CD4-positive, alpha-beta T cell treated with Interleukin-12 subunit alpha and Interleukin-12 subunit beta, for 1 hour (primary cell): ENCODE measurements at places on chromosomes 16 and 17.
A peak's percentile ranks its signal among the peaks of the same experiment; 100 is the strongest.

DNA sequence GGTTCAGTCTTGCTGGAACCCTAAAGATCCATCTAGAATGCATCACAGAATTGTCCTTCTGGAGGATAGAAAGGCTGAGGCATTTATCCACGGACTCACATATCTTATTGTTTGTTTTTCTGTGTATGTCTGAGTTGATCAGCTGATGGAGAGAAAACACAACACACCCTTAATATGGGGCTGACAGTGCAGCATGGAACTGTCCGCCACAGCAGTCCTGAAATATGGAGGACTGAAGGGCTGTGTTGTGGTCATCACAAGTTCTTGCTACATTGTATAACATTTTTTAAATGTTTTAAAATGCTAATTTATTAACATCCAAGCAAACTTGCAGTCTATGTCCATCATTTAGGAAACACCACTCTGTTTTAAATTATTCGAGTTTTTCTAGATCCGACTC, 448.9 kb upstream of the ERCC4 start:
- DNase-seq, result no peak

GRCh38 chr16:74627506-74628220, 20.7 kb upstream of the GLG1 start:
- no peak for DNase-seq

- no peak for DNase-seq
These were observed 51.3 kb downstream of the EPN2 start for GRCh38 chr17:19288453-19288852.

DNA sequence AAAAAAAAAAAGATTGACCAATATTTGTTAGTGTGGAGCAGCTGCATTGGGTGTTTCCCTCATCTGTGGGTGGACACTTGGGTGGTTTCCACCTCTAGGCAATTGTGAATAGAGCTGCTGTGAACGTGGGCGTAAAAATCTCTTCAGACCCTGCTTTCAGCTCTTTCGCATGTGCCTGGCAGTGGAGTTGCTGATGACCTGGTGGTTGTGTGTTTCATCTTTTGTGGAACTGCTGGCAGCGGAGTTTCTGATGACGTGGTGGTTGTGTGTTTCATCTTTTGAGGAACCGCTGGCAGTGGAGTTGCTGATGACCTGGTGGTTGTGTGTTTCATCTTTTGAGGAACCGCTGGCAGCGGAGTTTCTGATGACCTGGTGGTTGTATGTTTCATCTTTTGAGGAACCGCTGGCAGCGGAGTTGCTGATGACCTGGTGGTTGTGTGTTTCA, 21.4 kb downstream of the ZC3H18 start:
- DNase-seq, result peak; percentile 13

GRCh38 chr16:16141784-16142396, 81.4 kb downstream of the ABCC6 start:
- DNase-seq, result no peak

GRCh38 chr17:76121932-76122430, 18.4 kb upstream of the EXOC7 start:
- no peak for DNase-seq

- no peak for DNase-seq
These were observed 68.0 kb downstream of the AKAP1 start for GRCh38 chr17:57152967-57153528.

- no peak for DNase-seq
These were observed 25.2 kb upstream of the ERN1 start for GRCh38 chr17:64155129-64155528.

DNA sequence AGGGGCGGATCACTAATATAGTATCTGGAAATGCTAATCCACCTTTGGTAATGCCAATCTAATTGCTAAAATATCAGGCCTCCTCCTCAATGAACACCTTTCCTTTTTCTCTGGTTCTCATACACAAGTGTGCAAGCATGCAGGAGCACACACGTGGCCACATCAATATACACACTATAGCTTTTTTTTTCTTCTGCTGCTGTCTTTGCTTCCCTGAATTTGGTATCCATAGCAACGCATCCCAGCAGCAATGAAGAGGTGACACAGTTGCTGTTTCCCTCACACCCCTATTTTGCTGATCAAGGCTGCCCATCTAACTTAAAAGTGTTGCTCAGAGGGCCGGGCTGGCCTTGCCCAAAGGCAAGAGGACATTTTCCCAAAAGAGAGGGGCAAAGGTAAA, 15.4 kb downstream of the NOG start:
- DNase-seq, result no peak

- no peak for DNase-seq
These were observed 3.6 kb upstream of the TMIGD1 start for GRCh38 chr17:30337393-30337999.

DNA sequence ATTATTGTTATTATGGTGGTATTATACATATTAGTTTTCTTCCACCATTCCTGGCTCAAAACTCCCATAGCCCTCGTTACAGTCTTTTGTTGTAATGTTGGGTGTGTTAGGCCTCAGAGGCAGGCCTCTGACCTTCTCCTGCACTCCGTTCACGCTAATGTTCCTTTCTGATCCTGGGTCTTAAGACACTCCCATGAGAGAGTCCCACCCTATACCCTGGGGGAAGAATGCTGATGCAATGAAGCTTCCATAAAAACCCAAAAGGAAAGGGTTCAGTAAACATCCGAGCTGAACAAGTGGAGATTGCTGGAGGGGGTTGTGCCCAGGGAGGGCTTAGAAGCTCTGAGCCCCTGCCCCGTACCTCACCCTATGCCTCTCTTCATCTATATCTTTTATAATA, 141.3 kb upstream of the NETO2 start:
- DNase-seq, result no peak

- DNase-seq, result no peak
These were observed 60.5 kb downstream of the ADAMTS18 start for GRCh38 chr16:77374384-77374783.

DNA sequence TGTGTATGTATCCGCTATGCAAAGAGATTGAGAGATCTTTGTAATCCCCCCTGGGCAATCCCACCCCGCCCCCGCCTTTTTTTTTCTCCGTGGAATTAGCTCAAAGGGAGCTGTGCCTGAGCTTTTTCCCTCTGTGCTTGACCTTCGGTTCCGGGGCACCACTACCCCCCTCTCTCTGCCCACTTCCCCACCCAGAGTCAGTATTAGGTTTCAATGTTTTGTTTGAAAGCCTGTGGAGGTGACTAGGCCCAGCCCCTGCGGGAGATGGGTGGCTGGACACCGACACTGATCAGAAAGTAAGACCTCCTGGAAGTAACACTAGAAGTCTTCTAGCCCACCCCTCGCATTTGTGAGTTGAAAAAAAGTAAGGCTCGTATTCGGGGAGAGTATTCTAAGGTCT, 7.0 kb downstream of the CBLN1 start:
- no peak for DNase-seq

DNA sequence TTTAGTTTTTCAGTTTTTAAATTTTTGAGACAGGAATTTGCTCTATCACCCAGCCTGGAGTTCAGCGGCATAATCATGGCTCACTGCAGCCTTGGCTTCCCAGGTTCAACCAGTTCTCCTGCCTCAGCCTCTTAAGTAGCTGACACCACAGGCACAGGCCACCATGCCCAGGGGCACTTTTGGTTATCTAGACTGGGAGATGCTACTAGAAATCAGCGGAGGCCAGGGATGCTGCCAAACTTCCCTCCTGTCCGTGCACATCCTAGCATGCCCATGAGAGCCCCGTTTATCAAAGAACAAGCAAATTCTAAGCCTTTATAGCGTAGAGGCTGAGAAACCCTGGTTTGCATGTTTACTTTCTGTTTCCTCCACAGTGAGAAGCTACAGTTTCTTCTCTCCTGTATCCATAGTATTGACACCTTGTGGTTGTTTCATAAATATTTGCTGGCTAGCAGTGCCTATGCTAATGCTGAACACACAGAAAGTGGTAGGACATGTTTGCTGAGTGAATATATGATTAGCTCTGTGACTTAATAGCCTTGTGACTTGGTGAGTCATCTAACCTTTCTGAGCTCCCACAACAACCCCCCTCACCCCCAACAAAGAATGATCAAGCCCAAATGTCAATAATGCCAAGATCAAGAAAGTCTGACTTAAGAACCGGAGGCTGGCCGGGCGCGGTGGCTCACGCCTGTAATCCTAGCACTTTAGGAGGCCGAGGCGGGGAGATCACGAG, 39.2 kb upstream of the MAF start:
- peak; percentile 19 for DNase-seq

DNA sequence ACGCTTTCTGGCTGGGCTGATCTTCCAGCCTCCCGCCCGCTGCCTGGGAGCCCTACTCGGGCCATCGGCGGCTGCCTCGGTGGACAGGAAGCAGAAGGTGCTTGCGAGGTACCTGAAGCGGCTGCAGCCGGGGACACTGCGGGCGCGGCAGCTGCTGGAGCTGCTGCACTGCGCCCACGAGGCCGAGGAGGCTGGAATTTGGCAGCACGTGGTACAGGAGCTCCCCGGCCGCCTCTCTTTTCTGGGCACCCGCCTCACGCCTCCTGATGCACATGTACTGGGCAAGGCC, 30.7 kb downstream of the CIITA start:
- DNase-seq, result no peak

GRCh38 chr16:10728003-10728887, 15.4 kb upstream of the NUBP1 start:
- DNase-seq, result no peak

GRCh38 chr16:27353853-27354252, 40.1 kb downstream of the IL4R start:
- no peak for DNase-seq

DNA sequence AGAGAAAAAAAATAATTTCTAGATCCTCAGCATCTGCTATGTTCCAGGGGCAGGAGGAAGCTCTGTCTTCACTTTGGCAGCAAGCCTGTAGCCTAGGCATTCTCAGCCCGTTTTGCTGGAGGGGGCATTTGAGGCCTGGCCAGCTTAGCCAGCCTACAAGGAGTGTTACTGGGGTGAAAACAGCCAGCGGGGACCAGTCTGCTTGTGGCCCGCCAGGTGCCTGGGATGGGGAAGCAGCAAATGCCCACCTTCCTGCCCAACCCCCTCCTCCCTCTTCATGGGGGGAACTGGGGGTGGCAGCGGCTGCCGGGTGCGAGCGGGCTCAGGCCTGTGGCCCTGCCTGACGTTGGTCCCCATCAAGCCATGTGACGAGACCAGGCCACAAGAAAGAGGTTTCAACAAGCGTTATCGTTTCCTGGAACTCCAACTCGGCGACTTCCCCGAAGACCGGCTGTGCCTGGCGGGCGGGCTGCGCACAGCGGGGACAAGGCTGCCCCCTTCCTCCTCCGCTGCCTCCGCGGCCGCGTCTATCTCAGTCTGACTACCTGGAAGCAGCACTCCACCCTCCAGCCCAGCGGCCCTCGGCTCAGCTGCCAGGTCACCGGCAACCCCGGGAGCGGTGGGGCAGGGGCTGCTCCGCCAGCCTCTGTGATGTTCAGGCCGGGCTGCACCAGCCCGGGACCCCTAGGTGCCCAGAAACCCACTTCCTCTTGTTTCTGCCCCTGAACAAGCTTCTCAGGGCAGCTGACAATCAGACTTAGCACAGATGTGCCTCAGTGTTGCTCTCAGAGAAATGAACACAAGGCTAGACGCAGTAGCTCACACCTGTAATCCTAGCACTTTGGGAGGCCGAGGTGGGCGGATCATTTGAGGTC, 22.9 kb downstream of the SOCS1 start:
- peak; percentile 88 for DNase-seq

DNA sequence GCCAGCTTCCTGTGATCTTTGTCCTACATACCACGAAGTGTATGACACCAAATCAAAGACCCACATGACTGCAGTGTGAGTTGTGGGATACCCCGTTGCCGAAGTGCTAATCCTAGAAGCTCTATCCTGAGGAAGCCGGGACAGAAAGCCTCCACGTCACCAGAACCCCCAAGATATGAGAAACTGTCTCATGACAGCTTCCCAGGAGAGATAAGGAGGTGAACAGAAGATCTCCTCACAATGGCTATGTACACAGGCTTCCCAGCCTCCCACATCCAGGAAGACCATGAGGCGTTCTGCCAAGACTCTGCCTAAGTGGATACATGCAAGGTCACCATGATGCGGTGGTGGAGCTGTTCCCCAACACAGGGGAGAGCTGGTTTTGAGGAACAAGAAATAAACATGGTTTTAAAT, 37.1 kb downstream of the TRIM25 start:
- no peak for DNase-seq

- no peak for DNase-seq
These were observed 3.1 kb upstream of the BANP start for GRCh38 chr16:87948119-87948545.

- no peak for DNase-seq
These were observed 248.0 kb downstream of the RBFOX3 start for GRCh38 chr17:79362772-79363305.

- DNase-seq, result no peak
These were observed 520.8 kb downstream of the GRIN2A start for GRCh38 chr16:9661336-9662017.

- DNase-seq, result no peak
These were observed 207.8 kb upstream of the WSCD1 start for GRCh38 chr17:5862395-5862794.

DNA sequence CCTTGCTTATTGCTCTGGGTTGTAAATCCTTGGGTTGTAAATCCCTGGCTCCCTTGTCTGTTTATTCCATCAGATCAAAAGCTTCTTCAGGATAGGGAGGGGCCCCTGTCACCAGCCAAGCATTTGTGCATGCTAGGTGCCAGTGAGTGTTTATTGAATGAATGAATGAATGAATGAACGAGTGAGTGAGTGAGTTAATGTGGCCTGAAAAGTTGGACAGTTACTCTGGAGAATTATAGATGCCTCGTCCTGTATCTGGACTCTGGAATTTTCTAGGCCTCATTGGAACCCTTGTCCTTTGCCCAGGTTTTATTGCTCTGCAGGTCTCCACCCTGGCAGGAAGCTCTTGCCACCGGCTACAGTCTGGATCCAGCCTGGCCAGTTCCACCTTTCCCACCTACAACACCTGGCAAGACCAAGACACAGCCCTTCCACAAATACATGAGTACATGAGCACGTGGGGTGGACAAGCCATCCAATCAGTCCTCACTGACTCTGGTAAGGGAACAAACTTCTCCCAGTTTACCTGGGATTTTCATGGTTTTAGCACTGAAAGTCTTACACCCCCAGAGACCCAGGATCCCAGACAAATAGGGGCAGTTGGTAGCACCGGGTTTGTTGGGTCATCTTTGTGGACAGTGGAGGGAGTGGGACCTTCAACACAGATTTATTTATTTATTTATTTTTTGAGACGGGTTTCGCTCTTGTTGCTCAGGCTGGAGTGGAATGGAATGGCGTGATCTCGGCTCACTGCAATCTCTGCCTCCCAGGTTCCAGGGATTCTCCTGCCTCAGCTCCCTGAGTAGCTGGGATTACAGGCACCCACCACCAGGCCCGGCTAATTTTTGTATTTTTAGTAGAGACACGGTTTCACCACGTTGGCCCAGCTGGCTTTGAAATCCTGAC, 14.7 kb upstream of the CDH1 start:
- no peak for DNase-seq

DNA sequence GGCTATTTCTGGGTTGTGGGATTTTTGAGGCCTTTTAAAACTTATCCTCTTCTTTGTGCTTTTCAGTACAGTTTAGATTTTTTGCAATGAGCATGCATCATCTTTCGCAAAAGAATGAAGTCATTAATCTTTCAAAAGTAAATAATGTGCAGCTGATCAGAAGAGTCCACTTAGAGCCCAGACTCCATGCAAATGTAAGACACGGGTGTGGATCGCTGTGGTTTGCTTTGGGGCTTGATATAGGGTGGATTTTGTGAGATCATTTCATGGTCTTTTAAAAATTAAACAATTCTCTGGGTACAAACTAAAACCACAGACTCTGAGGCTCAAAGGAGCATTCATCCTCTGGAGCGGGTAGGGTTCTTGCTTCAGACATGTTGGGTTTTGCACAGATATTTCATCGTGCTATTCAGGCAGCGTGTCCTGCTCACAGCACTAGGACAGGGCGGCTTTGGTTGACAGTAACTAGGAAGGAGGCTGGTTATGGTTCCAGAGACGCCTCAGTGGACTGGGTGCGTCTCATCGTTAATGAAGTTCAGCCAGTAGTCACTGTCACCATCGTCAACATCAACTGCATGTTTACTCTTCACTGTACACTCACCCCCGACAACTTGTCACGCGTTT, 129.4 kb upstream of the PLCG2 start:
- DNase-seq, result no peak
